ENCODE measurements at places on chromosomes 12 and 14. TPM values are rescaled to one million over a fixed set of nuclear protein-coding genes. Genes with fewer than 3 reads are reported as not detected.

DNA sequence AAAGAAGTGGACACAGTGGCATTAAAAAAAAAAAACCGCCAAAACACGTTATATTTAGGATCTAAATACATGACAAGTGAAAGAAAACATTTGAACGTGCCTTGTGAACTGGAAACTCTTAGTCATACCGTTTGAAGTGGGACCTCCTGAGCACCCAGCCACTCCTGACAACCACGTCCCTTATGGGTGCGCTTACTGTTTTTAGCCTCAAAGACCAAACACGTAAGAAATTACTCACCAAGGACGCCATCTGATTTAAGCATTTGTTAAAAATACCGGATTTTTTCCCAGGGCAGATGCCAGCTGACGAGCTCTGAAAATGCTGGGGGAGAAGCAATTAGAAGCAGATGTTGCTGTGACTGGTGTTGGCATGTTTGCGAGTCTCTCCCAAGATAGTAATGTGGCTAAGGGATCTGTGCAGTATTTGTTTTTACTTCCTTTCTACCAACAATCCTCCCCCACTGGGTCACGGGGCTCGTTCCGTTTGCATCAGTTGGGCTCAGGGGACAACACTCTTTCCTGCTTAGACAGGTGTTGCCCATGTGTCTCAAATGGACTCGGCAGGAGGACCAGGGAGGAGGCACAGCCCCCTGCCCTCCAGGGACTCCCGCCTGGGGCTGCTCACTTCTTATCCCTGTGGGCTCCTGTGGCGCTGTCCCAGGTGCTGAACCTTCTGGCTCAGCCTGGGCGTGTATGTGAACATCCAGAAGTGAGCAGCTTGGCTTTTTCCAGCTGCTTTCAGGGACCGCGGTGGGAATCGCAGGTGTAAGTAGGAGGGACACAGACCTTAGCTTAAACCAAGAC lies 101.0 kb downstream of the BEGAIN start:
- H3K36me3 ChIP-seq, result peaks cover 14% of the 10 kb centered on the region
- H3K4me1 ChIP-seq, result peaks cover 21% of the 10 kb centered on the region
- no peak overlapping the region for H3K4me3 ChIP-seq
- DNase-seq, result peak; percentile 82
- no peak overlapping the region for H3K27ac ChIP-seq
- no peaks in the 10 kb centered on the region for H3K27me3 ChIP-seq

- no peak overlapping the region for H3K27ac ChIP-seq
- H3K4me1 ChIP-seq, result no peaks in the 10 kb centered on the region
- H3K4me3 ChIP-seq, result no peak overlapping the region
- H3K27me3 ChIP-seq, result no peaks in the 10 kb centered on the region
- no peak for DNase-seq
Measured at GRCh38 chr12:128513331-128513730, 246.4 kb downstream of the TMEM132C start.

- H3K36me3 ChIP-seq, result peaks cover 44% of the 10 kb centered on the region
- no peaks in the 10 kb centered on the region for H3K27me3 ChIP-seq
- H3K4me1 ChIP-seq, result no peaks in the 10 kb centered on the region
- DNase-seq, result no peak
Measured at GRCh38 chr12:118402251-118402650, 25.9 kb downstream of the SUDS3 start.

GRCh38 chr12:115129727-115130126 lies 445.8 kb upstream of the TBX3 start:
- peaks cover 2% of the 10 kb centered on the region for H3K27me3 ChIP-seq
- H3K27ac ChIP-seq, result no peak overlapping the region
- H3K4me1 ChIP-seq, result no peaks in the 10 kb centered on the region
- no peak for DNase-seq
- H3K4me3 ChIP-seq, result no peak overlapping the region
- no peaks in the 10 kb centered on the region for H3K36me3 ChIP-seq

Gene TMEM117
- total RNA-seq, result 1.4 TPM

Gene VAMP1
- 34.5 TPM for total RNA-seq

All from activated CD4-positive, alpha-beta T cell treated with anti-CD3 and anti-CD28 coated beads for 36 hours (primary cell).